ENCODE measurements at places on chromosomes 6 and 20.

DNA sequence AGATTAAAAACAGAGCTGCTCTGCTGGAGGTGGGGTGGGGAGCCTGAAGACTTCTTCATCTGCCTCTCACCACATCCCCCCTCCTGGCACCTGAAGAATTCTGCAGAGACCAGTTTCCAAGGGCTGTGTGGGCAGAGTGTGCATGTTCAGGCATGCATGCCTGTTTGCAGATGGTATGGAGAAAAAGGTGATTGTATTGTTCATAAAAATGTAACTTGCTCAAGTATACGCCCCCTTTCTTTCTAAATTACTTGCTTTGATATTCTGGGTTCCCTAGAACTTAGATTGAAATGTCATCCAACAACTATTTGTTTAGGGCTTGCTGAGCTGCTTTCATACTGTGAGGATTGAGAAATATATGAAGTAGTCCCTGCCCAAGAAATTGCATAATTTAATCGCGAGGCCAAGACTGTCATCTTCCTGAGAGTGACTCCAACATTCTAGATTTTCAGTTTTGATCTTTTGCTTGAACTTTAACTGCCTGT is 83.6 kb downstream of the LCA5 start:
- no peak for DNase-seq

DNA sequence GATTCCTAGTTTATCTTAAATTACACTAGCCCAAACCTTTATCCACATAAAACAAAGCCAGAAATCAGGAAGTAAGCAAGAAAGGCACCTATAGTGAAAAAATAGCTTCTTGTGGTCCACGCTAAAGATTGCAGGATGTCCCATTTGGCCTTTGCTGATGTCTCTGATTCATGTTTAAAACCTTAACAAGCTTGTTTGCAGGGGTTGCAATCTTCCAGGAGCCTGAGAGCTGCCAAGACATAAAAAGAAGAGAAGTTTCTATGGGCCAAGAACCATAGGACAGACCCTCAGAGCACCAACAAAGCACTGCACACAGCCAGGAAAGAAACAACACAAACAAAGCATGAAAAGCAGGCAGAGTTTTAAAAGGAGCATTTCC is 49.4 kb downstream of the ADAT2 start:
- no peak for DNase-seq

- DNase-seq, result peak; percentile 47
These were observed 40.5 kb downstream of the DSE start for GRCh38 chr6:116411284-116411623.

DNA sequence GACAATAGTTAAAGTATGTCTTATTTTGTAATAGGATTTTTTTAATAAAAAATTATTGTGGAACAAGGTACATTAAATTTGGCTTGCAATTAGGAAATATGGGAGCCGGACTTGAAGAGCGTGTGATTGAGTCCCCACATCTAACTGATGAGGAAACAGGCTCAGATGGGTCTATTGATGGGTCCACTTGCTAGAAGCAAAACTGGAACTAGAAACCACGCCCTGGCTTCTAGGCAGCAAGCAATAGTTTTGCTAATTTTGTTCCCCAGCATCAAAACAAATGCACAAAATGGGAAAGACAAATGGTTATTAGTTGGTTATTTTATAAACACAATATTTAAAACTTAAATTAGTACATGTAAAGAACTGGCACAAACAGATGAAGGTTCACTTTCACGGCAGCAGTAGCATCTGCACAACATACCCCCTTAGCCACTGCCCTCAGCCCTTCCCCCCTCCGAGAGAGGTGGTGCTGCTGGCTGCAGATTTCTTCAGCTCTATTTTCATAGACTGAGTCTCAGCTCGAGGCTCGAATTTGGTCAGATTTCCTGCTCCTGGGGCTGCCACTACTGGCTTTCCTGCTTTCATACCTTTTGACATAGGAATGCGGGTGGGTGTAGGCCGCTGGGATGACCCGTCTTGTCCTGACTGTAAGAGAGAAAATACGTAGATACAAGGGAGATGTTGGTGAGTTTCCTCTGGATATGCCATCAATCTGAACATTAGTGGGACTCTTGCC is 23.8 kb upstream of the TMEM30A start:
- DNase-seq, result no peak

DNA sequence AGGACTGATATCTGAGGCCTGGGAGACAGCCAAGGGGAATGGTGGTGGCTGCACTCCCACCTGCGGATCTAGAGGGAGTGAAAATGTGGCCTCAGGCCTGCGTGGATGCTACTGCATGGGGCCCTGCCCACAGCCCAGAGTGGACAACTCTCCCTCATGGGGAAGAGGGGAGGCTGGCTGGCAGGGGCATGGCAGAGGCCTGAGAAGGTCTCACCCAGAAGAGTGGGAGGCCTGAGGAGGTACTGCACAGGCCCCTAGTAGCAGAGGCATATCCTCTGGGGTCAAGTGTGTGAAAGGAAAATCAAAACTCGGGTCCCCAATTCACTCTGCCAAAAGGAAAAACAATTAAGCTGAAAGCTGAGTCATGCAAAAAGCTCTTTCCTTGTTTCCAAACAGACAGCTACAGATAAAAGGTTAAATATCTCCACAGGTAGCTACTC is 158.2 kb downstream of the AKAP7 start:
- no peak for DNase-seq

DNA sequence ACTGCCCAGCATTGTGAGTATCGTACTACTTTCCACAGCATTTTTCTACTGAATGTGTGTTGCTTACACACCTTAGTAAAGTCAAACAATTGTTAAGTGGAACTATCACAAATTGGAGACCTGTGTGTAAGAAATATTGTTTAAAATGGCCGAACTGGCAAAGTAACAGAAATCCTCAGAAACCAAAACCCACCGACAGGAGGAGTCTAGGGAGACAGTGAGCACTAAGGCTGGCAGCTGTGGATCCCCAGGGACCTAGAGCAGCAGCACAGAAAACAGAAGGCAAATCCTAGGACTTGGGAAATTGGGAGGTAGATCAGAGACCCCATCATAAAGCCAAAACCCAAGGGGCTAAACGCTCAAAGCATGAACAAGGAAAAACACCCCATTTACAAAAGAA is 69.9 kb downstream of the SESN1 start:
- DNase-seq, result no peak

DNA sequence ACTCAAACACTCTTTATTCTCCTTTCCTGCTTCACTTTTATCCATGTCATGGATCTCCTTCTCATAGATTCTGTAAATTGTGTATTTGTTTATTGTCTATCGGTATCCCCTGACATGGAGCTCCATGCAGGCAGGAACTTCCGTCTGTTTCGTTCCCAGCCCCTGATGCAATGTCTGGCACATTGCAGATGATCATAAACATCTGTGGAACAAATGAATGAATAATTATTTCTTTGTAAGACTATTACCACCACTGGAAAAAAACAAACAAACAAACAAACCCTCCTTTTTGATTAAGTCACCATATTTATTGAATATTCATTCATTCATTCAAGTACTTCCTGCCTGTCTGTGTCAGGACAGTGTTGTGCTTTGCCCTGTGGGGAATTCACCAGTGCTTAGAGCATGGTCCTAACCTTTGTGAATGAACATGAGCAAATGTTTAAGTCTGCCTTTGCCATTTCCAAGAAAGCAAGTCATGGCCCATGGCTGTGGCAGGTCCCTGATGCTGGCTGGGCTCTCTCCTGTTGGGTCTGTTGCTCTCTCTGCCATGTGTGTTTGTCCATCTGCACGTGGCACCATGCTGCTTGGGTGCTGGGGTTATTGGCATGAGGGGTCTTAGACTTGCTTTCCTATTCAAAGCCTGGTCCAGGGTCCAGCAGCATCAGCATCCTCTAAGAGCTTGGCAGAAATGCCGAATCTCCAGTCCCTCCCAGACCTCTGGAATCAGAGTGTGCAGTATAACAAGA is 47.5 kb upstream of the NAA20 start:
- no peak for DNase-seq

DNA sequence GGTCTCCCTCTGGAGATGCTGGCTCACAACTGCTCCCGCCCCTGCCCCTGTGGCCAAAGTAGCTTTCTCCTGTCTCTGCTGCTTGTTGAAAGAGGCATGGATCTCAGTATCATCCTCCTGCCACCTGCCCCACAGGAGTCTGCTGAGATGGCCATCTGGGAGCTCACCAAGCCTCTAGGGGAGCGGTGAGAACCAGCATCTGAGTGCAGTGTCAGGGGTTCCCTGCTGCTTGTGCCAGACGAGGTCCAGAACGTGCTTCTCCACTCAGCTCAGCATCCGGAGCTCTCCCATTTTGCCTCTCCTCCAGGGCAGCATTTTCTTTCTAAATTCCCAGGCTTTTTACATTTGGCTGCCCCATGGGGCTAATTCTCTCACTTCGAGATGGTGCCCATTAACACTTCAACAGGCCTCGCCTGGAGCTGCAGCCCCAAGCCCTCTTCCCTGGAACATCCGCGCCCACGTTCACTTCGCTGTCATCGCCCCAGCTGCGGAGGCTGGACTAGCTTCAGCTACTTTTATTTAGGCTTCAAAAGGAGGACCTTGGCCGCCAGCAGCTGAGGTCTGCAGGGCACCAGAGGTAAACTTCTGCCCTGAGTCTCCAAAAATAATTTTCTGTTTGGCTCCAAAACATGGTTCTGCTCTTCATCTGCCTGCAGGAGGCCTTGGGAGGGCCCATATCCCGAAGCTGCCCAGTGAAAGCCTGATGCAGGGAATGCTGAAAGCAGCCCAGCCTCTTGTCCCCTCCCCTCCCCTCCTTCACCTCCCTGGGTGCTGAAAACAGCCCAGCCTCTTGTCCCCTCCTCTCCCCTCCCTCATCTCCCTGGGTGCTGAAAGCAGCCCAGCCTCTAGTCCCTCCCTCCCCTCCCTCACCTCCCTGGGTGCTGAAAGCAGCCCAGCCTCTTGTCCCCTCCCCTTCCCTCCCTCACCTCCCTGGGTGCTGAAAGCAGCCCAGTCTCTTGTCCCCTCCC is 25.2 kb upstream of the MLN start:
- no peak for DNase-seq

DNA sequence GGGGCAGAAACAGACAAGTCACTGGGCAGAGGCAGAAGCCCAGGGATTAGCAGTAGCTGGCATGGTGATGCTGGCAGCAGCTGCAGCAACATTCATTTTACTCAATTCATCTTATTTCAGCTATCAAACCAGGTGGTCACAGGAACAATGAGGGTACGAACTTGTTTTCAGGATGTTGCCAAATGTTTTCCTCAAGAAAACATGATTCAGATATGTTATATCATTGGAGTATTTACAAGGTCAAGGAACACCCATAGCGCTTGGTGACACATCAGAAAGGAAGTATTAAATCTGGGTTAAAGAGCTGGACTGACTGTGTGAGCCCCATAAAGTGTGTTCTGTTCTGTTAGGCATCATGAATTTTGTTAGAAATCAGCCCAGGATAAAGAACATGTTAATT is 456.9 kb upstream of the ID4 start:
- peak; percentile 21 for DNase-seq
